ENCODE measurements at places on chromosomes 7 and 10. TPM values are rescaled to one million over a fixed set of nuclear protein-coding genes. Genes with fewer than 3 reads are reported as not detected.

The STAM gene
- 30.5 TPM for polyA plus RNA-seq

The CHPF2 gene
- polyA plus RNA-seq: 25.9 TPM

The CARD11 gene
- 1.0 TPM for polyA plus RNA-seq

The RARRES2 gene
- polyA plus RNA-seq: 37.9 TPM

The PTPRZ1 gene
- polyA plus RNA-seq: 3.0 TPM

The C10orf105 gene
- polyA plus RNA-seq: 0.16 TPM

The CELF2 gene
- 11.8 TPM for polyA plus RNA-seq

The DLX5 gene
- polyA plus RNA-seq: 0.18 TPM

The CPN1 gene
- 3.1 TPM for polyA plus RNA-seq

The CADPS2 gene
- 67.2 TPM for polyA plus RNA-seq

The TET1 gene
- polyA plus RNA-seq: 11.1 TPM

The ARMH3 gene
- polyA plus RNA-seq: 18.7 TPM

The RTKN2 gene
- polyA plus RNA-seq: 13.9 TPM

The TUBAL3 gene
- 0.17 TPM for polyA plus RNA-seq
